Renal cortex interstitium (tissue), 15 donors: ENCODE measurements at places on chromosomes 4 and X.

- DNase-seq, result no peak
Observed at GRCh38 chr4:152983774-152984411, 47.8 kb downstream of the FHDC1 start.

DNA sequence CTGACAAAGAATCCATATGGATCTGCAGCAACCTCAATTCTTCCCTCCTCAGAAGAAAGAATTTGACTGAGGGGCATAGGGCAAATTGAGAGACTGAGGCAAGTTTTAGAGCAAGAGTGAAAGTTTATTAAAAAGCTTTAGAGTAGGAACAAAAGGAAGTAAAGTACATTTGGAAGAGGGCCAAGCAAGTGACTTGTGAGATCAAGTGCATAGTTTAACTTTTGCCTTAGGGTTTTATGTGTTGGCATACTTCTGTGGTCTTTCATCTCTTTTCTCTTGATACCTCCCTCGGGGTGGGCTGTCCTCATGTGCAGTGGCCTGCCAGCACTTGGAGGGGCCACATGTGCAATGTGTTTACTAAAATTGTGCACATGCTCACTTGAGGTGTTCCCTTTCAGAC is 98.0 kb upstream of the MAGEB16 start:
- DNase-seq, result no peak

DNA sequence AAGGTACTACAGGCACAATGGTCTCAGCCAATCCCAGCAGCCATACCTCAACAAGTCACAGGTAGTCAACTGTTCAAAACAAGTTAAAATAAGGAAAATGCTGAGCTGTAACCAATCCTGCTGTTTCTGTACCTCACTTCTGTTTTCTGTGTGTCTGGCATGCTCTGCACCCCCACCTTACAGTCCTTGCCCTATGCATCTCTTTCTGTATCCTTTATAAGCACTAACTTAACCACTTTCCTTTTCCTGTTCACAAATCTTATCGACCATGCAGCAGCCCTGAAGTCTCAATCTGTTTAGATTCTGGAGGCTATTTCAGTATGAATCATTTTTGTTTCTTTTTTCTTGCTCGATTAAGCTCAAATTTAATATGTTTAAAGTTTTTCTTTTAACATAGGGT is 12.5 kb upstream of the FAM13A start:
- DNase-seq, result no peak

DNA sequence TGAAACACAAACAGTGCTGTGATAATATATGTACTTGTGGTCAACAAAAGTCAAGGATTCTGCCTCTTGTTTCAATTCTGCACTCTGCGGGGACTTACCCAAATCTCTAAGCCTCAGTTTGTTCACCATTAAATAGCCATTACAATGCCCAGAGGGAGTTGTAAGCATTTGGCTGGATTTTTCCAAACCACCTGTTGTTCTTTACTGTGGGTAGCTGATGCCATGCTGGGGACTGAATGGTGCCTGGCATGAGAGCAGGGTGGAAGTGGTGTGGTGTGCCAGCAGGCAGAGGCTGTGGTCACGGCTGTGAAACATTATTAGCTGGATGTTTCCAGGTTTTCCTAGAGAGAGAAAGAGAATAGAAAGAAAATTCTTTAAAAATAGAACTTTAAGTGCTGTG is 60.7 kb upstream of the PAK3 start:
- no peak for DNase-seq
